Tongue (tissue), 3 donors: ENCODE measurements at places on chromosomes 11 and 22.

- DNase-seq: no peak
These were observed 24.1 kb upstream of the CHKA start for GRCh38 chr11:68145120-68145866.

- no peak for DNase-seq
These were observed 1.1 kb downstream of the EXT2 start for GRCh38 chr11:44096360-44097185.

GRCh38 chr11:88249706-88250105 is 74.5 kb upstream of the RAB38 start:
- DNase-seq: peak; percentile 14

- DNase-seq: no peak
These were observed 104.3 kb downstream of the KCNQ1 start for GRCh38 chr11:2549080-2549479.
